Stimulated activated CD8-positive, alpha-beta memory T cell treated with anti-CD3 and anti-CD28 coated beads, Interleukin-15, amount 100 ng/mL, for 48 hours (primary cell): ENCODE measurements at places on chromosomes 12 and 14.

- DNase-seq = no peak
Measured at GRCh38 chr14:100295376-100296105, 10.7 kb downstream of the SLC25A29 start.

DNA sequence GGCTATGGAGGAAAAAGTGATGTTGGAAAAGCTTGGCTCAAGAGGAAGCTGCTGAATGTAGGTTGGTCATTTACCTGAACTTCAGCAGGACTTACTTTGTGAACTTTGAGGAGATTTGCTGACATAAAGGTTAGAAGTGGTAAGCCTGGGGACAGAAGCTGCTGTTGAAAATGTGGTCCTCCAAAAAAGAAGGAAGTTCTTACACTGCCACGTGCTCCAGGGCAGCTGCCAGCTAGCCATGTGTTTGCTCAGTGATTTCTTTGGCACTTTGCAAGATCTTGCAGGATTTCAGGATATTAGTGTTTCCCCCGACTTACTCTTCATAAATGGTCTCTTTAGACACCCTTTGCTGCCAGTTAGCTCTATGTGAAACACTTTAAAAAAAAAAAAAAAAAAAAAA is 14.8 kb upstream of the DYRK2 start:
- no peak for DNase-seq

GRCh38 chr12:2179953-2180736 is 127.4 kb downstream of the CACNA1C start:
- no peak for DNase-seq

- no peak for DNase-seq
Measured at GRCh38 chr14:52402812-52403526, 88.9 kb downstream of the PTGER2 start.

- peak; percentile 22 for DNase-seq
Measured at GRCh38 chr14:73463411-73463810, 5.1 kb upstream of the NUMB start.

DNA sequence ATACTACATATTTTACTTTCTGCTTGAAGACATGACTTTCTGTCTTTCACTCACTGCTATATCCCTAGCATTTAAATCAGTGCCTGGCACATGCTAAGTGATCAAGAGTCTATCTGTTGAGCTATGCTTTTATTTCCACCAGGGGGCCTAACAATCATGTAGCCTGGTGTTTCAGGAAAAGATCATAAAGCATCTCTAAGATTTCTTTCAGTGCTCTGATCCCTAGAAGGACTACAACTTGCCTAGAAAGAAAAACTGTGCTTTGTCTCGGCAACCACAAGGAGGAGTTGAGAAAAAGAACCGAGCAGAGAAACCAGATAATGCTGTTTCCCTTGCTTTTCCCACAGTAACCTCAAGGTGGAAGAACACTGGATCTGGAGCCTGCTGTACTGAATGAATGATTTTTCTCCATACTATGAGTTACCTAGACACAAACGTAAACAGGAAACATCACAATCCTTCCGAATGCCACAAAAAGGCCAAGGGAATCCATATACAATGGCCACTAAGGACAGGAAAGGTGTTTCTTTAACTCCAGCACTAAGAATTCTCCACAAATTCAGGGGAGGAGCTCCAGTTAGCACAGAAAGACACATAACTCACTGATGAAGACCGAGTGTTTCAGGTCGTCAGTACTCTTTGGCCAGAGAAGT is 1.2 kb downstream of the CRY1 start:
- no peak for DNase-seq

- DNase-seq = no peak
Measured at GRCh38 chr12:104672501-104673265, 215.9 kb downstream of the CHST11 start.

DNA sequence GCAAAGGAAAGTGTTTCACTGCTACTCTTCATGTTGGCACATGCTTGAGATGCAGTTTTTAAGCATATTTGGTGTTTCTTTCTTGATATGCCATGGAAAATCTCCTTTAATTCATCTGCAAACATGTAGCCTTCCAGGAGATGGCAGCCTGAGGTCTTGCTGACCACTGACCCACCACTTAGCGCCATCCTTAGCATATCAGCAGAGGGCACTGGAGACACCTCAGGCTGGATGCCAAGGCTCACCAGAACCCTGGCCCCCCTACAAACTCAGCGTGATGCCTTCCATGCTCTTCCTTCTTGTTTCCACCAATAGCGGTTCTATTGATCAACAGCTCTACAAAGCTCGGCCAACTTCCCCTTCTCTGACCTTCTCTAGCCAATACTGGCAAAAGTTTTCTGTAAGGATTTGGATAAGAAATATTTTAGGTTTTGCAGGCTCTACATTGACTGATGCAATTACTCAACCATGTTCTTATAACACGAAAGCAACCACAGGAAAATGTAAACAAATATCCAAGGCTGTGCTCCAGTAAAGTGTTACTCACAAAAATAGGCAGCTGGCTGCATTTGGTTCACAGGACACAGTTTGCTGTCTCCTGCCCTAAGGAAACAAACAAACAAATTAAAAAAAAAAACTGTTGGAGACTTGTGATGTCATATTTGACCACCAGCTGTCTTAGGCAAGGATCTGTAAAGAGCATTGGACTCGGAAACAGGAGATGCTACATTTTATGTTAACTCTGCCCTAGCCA is 209.7 kb downstream of the SLC15A4 start:
- no peak for DNase-seq

DNA sequence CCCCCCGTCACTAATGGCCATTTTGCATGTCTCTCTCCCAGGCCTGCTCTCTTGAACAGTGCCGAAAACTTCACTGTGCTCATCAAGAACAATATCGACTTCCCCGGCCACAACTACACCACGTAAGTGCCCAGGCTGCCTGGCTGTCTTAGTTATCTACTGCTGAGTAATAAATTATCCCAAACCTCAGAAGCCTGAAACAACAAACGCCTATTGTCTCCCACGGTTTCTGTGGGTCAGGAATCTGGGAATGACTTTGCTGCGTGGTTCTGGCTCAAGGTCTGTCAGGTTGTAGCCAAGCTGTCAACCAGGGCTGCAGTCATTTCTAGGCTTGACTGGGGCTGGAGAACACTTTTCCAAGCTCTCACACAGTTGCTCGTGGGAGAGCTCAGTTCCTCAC is 32.6 kb downstream of the P2RX7 start:
- DNase-seq = no peak

- no peak for DNase-seq
Measured at GRCh38 chr14:57879516-57879915, 13.6 kb upstream of the SLC35F4 start.

DNA sequence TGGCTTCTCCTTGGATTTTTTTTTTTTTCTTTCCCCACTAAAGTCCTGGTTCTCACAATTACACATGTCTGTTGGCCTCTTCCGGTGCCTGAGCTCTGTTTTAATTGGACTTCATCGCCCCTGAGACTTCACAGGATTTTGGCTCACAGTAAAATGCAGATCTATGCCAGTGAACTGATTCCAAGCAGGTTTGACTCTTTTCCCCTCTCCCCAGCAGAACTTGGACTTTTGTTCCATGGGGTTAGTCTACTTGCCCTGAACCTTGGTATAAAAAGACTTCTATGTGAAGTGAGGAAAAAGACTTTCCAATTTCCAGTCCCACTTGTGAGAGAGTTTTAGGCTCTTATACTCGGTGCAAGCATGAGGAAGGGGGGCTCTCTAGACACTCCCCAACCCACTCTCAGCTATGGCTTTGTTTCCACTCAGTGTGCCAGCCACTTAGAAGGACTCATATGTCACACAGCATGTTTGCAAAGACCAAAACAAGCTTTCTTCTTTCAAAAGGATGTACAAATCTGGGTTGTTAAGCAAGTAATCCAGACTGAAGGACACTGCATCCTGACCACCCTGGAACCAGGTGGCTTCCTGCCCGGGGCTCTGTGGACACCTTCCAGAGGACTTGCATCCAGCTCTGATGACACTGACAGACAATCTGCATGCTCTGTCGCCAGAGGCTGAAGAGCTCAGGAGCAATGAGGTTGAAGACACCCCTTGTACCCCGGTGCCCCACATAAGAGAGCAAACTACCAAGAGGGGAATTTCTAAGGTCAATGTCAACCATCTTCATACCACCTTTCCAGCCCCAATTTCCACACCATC is 221.9 kb upstream of the EGLN3 start:
- DNase-seq = no peak

GRCh38 chr14:78917462-78917861 is 747.3 kb downstream of the NRXN3 start:
- no peak for DNase-seq

DNA sequence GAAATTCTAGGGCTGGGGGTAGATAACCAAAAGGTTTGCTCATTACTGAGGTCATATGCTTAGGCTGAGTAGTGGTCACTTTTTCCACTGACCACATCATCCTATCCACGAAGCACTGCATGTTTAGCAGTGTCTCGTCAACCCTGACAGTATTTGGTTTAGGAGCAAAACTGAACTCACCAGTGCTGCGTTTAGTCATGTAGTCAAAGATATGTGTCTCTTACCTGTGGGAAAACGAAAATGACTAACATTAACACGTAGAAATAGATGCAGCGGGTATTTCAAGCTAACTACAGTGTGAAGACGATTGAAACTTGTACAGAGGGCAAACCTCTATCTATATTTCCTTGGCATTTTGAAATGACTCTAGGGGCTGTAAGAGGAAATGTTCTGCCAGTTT is 34.6 kb downstream of the MTHFD1 start:
- no peak for DNase-seq

DNA sequence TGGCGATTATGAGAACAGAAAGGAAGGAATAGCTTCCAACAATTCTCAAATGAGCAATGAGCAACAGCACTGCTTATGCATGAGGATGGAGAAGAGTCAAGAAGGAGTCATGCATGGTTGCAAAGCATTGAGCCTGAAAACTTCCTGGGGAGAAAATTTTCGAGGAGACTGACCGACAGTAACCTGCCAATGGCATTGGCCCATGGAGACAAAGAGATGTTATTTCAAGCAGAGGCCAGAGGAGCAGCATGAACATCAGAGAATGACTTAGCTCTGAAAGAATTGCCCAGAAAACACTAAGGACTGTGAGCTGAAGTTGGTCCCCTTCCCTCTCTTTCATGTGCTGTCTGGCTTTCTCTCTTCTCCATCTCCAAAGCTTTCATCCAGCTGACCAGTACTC is 343.4 kb downstream of the ADAMTS20 start:
- DNase-seq = no peak

GRCh38 chr14:102232348-102232625 is 72.7 kb downstream of the MOK start:
- no peak for DNase-seq

GRCh38 chr12:3746758-3747157 is 6.2 kb downstream of the CRACR2A start:
- DNase-seq = no peak

DNA sequence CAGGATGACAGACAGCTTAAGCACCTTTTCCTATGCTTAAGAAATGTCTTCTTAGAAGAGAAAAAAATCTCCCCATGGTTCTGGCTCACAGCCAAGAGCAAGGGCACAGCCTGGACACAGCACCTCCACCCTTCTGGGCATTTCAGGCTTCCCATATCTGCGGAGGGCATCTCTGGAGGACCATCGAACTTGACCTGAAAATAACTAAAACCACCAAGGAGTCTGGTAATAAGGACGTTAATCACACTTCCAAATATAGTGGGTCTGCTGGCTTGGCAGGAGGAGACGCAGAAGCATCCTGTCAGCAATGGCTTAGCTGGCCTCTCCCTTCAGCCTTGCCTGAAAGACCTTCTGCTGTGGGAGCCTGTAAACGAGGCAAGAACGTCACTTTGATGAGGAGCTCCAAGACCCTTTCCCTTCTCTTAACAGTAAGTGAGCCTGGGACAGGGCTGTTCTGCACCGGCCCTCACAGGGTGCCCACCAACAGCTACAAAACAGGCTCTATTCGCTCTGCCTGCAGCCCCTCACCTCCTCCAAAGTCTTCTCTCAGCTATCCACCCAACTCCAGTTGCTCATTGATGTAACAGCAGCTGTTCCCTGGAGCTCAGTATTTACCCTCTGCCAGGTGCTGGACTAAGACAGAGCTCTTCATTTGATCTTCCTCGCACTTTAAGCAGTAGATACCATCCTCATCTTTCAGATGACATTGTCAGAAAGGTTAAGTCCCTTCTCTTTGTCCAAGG is 13.2 kb downstream of the SETD3 start:
- DNase-seq = no peak

DNA sequence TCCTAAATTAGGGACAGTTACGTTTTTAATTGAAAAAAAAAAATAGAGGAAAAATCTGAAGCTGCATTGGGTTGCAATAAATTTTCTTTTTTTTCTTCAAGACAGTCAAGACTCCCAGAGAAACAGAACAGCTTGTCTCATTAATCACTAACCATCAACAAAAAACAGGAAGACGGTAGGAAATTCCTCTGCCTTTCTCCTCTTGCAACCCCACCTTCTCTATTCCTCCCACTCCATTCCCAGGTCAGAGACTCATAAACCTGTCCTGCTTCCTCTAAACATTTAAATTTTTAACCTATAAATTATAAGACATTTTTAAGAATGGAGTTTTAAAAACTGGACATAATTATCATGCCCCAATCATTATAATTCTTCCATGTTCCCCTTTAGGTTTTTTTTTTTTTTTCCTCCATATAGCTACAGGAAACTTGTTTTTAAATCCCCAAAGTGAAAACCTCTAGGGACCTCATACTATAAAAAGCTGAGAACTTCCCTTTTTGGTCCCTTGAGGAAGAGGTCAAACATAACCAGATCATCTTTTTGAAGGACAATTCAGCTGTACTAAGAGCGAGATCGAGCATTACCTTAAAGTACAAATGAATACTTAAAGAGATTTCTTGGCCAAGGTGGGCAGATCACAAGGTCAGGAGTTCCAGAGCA is 36.0 kb downstream of the CPM start:
- no peak for DNase-seq

- DNase-seq = no peak
Measured at GRCh38 chr12:90954428-90954827, 548 bp downstream of the CCER1 start.

GRCh38 chr14:25055992-25056687 is 6.2 kb upstream of the STXBP6 start:
- no peak for DNase-seq

DNA sequence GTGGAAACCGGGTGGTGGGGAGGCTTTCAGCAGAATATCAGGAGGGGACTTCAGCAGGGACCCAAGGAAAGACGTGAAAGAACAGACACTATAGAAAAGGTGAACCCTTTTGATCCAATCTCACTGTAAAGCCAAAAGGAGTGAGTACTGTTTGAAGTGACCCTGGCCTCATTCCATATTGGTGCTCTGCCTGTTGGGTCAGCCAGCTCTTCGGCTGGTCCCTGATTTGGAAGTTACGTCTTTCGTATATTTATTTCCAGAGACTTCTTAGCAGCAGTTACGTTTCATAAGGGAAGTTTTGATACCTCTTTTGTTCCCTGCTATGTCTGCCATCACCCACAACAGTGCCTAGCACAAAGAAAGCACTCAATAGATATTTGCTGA is 21.9 kb downstream of the WNT5B start:
- DNase-seq = no peak

DNA sequence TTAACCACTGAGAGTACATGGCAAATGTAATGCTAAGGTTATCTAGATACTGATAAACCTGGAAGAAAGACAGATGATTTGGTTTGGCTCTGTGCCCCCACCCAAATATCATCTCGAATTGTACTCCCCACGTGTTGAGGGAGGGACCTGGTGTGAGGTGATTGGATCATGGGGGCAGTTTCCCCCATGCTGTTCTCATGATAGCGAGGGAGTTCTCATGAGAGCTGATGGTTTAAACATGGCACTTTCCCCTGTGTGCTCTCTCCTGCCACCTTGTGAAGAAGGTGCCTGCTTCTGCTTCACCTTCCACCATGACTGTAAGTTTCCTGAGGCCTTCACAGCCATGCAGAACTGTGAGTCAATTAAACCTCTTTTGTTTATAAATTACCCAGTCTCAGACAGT is 14.2 kb downstream of the NOXRED1 start:
- no peak for DNase-seq

GRCh38 chr12:114402084-114402717 is 3.7 kb downstream of the TBX5 start:
- no peak for DNase-seq

GRCh38 chr12:22684140-22685118 is 59.5 kb downstream of the ETNK1 start:
- DNase-seq = no peak
